Smooth muscle cell of trachea (primary cell): ENCODE measurements at places on chromosomes 16 and 17. TPM values are rescaled to one million over a fixed set of nuclear protein-coding genes. Genes with fewer than 3 reads are reported as not detected.

Gene GDPD1
- 0.17 and 0.73 TPM in 2 replicates for total RNA-seq

Gene EPX
- total RNA-seq = not detected in 2 replicates

Gene ALDH3A1
- total RNA-seq = 1.3 and 1.6 TPM in 2 replicates

Gene EVPLL
- not detected in 2 replicates for total RNA-seq

Gene KRTAP4-3
- not detected in 2 replicates for total RNA-seq

Gene SP6
- under 0.01 and 0.17 TPM in 2 replicates for total RNA-seq

Gene SLC38A8
- total RNA-seq = 0.17 TPM in 1 of 2 replicates, not detected in the other

Gene VMO1
- 0.83 and 1.0 TPM in 2 replicates for total RNA-seq

Gene WNT9B
- 0.44 TPM in 1 of 2 replicates, not detected in the other for total RNA-seq

Gene INCA1
- total RNA-seq = 0.66 TPM in 1 of 2 replicates, not detected in the other

Gene KRT25
- not detected in 2 replicates for total RNA-seq

Gene ST6GALNAC1
- not detected in 2 replicates for total RNA-seq

Gene NLRC5
- 24.4 and 40.0 TPM in 2 replicates for total RNA-seq

Gene GRAPL
- total RNA-seq = 0.15 and 0.66 TPM in 2 replicates
